Type B pancreatic cell (in vitro differentiated cells): ENCODE measurements at places on chromosomes 6 and 20.

DNA sequence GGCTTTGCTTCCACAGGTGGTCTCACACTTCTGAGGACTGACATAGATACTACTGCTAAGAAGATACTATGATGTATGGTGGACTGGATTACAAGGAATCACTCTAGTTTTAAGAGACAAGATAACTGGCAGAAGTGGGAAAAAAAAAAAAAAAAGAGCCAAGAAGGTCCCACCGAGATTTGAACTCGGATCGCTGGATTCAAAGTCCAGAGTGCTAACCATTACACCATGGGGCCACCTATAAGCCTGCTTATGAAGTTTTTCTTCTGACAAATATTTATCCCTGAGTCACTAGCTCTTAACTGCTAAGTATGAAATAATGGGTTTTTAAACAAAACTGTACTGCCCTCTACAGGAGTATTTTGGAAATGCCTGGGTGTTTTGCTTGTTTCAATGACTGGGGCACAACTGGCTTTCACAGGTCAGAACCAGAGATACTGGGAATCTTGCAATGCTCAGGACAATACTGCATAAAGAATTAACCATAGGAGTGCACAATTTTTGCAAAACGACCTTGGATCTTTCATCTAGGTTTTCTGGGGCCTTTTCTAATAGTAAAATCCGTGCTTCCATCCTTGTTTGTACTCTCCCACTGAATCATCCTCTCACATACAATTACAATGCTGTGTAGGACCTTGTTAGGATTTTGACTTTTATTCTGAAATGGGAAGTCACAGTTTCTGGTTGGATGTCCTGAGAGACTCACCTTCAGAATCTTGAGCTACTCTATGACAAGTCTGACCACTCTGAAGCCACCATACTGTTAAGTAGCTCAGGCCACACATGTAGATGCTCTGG, 116.3 kb downstream of the OR2B2 start:
- DNase-seq: no peak

GRCh38 chr6:31476515-31477139, 21.3 kb upstream of the MICB start:
- DNase-seq: no peak

DNA sequence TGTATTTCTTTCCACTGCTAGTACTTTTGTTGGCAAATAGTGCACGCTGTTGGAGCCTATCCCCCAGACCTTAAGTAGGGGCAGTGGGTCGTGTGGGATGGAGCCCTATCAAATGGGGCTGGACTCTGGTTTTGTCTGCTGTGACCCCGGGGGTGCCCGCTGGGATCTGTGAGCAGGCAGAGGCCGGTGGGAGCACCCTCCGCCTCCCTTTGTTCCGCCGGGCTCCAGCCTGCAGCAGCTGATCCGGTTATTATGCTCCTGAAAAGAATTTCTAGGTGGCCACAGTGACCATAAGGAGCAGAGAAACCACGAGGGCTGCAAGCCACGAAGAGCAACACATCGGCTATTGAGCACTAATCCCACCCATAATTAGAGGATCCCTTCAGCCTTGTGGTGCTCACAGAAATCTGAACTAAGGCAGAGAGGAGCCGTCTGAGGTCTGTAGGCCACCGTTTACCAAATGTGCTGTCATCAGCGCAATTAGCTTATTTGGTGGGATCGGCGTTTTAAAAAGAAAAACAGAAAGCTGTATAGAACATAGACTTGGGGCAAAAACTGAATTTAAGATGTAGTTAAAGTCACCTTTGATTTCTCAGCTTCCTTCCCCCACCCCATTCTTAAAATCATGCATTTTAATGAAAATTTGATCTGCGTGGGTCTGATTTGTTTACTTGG, 598.3 kb upstream of the JAG1 start:
- DNase-seq: no peak

DNA sequence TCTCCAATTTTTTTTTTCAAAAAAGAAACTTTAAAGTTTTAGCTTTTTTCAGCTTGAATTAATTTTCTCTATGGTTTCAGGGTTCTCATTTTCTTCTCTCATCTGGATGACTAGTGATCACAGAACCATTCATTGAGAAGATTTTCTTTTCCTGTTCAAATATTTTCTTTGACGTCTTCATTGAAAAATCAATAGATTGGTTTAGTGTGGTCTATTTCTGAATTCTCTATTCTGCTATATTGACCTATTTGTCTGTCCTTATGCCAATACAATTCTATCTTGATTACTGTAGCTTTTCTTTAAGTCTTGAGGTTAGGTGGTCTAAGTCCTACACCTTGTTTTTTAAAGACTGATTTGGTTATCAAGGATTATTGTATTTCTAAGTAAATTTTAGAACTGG, 150.2 kb upstream of the MAN1A1 start:
- no peak for DNase-seq

- DNase-seq: no peak
These were observed 223.2 kb downstream of the ZNF217 start for GRCh38 chr20:53370345-53370961.

DNA sequence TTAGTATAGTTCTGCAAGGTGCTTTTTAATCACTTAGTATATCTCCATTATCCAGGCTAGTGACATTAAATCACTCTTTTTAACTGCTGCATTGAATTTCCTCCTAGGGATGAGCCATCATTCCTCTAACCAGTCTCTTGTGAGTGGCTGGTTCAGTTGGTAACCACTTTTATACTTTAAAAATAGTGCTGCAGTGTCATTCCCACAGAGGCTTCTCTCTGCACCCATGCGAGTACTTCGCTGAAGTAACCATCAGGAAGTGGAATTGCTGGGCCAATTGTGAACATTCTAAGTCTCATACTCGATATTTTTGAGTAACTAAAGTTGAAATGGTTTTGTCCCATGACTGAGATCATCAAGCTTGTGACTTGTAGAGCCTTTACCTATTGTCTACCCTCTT, 2.1 kb downstream of the BTN3A2 start:
- no peak for DNase-seq

- no peak for DNase-seq
These were observed 21.1 kb downstream of the RTN4IP1 start for GRCh38 chr6:106608080-106608668.

DNA sequence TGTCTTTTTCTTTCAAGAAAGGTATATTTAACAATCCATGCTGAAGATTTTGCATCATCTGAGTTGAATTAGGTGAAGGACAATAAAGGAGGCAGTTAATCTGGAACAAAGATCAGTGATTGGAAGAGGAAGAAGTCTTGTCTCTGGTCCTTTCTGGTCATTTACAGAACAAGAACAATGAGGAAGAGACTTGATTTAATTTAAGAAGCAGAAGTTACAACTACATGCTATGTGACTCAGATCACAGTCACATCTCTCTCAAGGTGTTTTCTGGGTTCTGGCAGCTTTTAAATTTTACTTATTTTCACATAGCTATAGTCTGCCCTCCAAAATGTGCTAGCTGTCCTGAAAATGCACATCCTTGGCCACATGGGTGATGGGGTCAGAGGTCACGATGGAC, 53.5 kb upstream of the DEK start:
- DNase-seq: no peak

DNA sequence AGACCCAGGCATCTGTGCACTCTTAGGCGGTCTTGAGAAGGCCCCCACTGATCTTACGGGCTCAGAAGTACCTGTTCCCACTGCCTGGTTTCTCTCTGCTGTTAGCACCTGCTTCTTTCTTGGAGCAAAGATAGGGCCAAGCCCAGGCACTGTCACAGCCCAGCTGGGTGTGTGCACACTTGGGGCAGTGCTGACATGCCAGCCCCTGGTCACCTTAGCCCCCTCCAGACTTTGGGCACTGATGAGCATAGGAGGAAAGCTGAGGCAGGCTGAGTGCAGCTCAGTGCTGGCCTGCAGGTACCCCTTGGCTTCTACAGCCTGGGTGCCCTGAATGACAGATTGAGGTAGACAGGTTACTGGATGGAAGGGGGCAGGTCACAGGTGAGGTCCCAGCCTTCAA, 105.7 kb upstream of the AHI1 start:
- DNase-seq: no peak

DNA sequence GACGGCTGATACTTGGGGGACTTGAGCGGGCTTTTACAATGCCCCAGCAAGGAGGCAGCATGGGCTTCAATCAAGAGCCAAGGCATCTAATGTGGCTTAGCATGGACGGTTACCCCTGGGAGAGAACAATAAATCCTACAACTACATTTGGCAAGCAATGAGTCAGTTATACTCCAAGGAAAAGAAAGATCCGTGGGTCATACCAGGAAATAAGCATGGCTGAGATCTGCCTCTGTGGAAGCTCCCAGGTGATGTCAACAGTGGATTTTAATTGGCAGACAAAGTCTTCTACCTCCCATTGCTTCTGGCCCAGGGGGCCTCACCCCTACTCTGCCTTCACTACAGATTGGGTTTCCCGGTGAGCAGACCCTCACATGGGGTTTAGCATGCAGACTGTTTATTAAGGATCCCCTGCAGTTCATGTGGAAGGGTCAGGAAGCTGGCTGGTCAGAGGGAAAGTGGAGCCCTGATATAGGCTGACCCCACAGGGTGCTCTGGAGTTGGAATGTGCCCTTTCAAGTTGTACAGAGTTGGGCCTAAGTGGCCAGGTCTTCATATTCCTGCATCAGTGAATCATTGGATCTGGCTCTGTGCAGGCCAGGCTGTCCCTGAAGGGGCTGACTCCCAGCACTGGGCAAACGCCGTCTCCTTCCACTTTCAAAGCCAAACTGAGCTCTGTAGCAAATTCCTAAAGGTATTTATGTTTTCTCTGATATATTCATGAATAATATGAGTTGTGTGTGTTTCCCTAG, 91.3 kb upstream of the GGTLC1 start:
- DNase-seq: no peak

- DNase-seq: no peak
These were observed 905 bp downstream of the PPARD start for GRCh38 chr6:35343092-35343834.

DNA sequence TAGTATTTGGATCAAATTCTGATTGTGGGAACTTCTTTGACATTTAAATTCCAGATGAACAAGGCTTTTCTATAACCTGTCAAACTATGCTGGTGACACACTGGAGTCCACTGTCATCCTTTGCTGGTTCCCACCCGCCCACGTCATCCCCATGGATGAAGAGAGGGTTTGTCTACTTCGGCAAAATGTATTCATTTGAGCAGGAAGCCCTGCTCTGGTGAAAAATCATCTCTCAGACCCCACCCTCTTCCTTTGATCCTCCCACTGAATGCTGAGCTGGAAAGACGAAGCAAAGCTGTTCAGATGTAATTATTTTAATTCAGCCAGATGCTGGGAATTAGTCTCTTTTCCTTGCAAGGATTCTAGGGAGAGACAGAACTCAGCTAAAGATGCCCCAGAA, 50.5 kb downstream of the CPNE5 start:
- DNase-seq: no peak

- no peak for DNase-seq
These were observed 23.9 kb downstream of the SERPINB6 start for GRCh38 chr6:2947445-2947844.

DNA sequence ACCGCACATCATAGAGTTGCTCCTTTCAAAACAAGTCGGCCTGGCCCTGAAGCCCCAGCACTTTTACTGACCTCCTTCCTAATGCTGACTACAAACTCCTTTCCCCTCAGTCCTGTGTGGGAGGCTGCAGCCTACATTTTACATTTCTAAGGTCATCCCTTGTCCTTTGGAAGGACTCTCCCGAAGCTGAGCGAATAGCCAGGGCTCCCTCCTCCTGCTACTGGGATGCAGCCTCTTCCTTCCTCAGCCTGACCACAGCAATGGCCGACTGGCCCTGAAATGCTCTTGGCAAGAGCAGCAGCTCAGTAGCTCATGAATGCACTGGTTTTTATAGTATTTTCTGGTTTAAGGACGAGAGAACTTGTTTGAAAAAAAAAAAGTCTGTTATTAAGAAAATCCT, 679 bp downstream of the ADGRF5 start:
- no peak for DNase-seq

GRCh38 chr20:51886341-51886740, 84.0 kb upstream of the SALL4 start:
- no peak for DNase-seq

- DNase-seq: no peak
These were observed 99.8 kb upstream of the PDE10A start for GRCh38 chr6:165762876-165763275.

- DNase-seq: no peak
These were observed 78.8 kb upstream of the OPRM1 start for GRCh38 chr6:153960281-153960680.

DNA sequence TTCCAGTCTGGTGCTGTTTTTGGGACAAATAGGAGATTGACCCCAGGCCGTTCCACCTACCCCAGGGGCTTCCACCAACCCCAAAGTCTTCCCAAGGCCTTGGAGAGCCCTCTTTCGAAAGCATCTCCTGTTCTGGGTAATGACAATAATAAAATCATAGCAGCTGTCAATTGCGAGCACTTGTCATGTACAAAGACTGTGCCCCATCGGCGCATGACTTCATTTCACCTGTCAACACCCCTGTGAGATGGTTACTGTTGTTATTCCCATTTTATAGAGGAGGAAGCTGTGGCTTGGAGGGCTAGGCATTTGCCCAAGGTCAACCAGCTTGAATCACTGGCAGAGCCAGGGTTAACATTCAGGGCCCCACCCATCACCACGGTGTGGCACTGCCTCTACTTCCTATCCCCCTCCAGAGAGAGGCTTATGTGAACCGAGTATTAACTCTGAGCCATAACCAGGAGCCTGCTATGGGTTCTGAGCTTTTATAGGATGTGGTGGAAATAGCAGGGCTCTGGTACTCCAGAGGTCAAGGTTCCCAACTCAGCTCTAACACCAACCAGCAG, 51.2 kb downstream of the HNF4A start:
- no peak for DNase-seq

DNA sequence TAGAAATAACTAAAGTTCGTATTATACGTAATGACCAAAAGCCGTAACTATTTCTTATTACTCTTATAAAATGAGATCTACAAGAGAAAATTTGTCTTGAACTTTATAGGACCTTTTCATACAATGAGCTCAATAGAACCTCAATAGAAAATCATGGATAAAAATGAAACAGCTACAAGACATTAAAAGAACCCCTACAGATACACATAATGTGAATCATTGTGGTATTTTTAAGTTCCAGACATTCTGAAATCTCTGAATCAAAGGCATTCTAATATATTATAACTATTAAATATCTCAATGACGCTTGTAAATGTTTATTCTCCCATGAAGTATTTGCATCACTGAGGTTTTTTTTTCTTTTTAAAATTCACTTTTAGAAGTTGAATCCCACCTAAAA, 22.2 kb upstream of the POU3F2 start:
- DNase-seq: no peak

DNA sequence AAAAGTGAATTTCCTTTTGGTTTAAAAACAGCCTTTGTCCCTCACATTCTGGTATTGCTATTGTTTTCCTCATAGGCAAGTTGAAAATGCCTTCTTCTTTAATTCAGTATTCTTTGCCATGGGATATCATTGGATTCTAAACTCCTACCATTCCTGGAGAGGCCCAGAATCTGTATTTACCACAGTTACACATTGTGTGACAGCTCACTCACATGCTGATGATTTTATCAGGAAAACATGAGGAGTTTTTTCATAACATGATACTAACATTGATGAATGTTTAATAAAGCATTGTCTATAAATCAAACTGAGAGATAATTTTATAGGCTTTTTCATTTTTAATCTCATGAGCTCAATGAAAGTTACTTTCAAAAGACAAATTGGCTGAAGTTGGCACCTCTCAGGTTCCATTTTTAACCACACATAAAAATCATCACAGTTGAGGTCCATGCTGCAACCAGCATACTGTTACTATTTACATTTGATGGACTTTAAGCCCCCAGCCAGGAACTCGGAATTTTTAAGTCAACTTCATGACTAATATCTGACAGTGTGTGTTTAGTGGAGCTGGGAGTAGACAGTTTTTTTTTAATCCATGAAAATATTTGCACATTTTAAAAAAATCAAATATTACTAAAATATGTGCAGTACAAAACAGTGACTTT, 82.8 kb downstream of the FAM83B start:
- DNase-seq: no peak
